Activated naive CD4-positive, alpha-beta T cell treated with Interleukin-2 at 50 U/mL for 16 hours (primary cell): ENCODE measurements at places on chromosomes 13 and 19.

DNA sequence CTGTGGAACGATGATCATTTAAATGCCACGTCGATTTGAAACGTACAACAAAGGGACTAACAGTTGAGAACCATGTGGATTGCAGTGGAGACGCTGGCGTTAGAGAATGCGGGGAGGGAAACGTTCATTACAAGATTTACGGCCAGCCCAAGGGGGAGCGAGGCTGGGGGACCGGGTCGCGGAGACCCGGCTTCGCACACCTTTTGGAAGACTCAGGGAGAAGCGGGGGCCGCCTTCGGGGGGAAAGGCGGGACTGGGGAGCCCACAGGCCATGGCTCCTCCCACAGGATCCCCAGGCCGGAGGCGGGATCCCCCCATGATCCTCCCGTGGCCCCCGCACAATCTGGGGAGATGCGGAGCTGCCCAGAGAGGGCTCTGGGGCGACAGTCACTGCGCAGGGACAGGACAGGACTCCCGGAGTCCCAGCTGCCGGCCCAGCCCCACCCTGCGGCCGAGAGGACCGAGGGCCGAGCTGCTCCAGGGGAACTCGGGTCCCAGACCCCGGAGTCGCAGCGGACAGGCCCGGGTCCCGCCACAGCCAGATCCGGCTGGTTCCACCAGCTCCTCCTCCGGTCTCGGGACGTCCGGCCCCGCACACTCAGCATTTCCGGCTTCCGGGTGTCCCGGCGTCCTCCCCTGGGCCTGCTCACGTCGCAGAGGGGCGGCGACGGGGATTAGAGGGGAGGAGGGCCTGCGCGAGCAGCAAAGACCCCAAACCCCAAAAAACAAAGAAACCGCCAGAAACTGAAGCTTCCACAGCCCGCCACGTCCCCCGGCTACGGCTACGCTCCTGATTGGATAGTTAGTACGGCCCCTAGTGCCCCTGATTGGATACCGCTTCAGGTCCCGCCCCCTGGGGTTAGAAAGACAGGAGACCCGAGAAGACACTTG is 21.1 kb upstream of the OR10H1 start:
- DNase-seq: peak; percentile 95

DNA sequence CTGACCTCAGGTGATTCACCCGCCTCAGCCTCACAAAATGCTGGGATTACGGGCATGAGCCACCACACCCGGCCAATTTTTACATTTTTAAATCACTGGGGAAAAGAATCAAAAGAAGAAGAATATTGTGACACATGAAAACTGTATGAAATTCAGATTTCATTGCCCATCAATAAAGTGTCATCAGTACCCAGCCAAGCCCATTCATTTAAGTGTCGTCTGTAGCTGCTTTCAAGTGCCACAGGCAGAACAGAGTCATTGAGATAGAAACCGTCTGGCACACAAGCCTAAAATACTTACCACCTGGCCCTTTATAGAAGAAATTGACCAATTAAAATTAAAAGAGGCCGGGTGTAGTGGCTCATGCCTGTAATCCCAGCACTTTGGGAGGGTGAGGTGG is 15.3 kb downstream of the COLGALT1 start:
- no peak for DNase-seq

DNA sequence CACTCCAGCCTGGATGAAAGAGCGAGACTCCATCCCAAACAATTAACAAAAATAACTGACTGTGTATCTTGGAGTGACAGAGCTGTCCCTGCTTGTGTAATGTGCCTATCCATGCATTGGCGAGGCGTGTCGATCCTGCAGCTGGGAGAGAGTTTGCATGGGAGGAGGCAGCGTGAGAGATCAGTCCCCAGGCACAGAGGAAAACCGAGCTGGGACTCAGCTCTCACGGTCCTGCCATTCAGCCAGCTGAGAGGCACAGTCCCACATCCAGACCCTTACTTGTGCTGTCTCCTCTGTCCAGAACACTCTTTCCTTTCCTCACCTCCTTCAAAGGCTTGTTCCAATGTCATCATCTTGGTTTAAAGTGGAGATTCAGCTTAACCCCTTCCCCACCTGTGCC is 11.9 kb upstream of the SULT2B1 start:
- DNase-seq: no peak

- no peak for DNase-seq
These were observed 8.2 kb downstream of the RAB11B start for GRCh38 chr19:8398311-8398771.
